ENCODE measurements at places on chromosomes 6 and 20.

DNA sequence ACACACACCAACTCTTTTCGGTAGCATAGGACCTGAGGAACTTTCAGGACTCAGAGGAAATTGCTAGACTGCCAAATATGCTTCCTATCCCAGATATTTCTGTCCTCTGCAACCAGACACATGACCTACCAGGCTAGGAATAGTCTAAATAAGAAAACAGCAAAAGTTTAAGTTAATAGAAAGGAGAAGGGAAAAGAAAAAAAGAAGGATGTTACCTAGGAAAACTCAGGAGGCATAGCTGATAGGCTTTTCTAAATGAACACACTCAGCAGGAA is 74.6 kb downstream of the MAP3K5 start:
- DNase-seq: no peak

GRCh38 chr20:58818586-58819285 is 32.0 kb downstream of the GNAS-AS1 start:
- no peak for DNase-seq

- peak; percentile 97 for DNase-seq
These were observed 649 bp upstream of the RGL2 start for GRCh38 chr6:33299237-33299944.

DNA sequence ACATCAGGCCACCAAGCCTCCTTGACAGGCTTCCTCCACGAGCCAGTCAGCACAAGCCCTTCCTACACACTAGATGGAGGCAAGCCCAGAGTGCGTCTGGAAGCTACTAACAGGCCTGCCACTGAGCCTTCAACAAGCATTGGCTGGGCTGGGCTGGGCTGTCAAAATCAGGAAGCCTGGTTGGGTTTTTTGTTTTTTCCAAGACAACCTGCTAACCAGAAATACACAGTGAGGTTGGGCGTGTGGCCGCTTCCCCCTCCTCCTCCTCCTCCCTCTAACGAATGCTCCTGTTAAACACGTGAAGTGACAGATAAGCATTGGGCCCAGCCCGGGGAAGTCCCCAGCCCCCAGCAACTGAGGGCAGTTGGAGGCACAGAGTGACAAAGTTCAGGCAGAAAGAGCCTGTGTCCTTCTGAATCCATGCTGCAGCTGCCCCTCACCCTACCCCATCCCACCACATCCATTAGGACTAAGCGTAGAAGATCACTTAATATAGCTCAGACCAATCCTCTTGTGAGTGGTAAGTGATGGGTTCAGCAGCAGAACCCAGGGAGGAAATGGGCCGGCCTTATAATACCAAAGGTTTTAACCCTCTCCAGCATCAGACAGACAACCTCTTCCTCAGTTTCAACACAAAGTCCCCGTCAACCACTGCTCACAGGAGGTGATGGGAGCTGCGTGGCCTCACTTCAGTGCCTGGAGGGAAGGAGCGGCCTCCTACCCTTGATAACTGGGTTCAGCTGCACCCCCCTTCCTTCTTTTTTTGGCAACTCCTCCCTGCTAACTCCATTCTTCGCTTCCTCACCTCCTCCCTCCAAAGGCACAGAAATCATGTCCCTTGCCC is 1.1 kb downstream of the NFATC2 start:
- peak; percentile 72 for DNase-seq

DNA sequence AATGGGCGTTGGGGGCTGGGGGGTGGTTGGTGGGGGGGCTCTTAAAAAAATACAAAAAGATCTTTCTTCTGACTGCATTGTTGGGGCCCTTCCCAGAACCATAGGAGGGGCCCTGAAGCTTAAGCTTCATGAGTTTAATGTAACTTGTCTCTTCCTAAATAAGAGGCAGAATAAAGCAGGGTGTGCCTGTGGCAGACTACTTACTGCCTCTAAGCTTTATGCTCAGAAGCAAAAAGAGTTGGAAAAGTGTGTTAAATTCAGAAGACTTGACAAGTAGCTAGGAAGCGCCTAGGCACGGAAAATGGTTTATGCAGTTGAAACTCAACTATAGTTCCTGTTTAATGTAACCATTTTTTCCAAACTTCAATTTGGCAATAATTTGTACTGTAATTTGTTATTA is 44.5 kb downstream of the TIAM2 start:
- DNase-seq: no peak

- DNase-seq: no peak
These were observed 77.2 kb downstream of the GCNT2 start for GRCh38 chr6:10598084-10598960.

DNA sequence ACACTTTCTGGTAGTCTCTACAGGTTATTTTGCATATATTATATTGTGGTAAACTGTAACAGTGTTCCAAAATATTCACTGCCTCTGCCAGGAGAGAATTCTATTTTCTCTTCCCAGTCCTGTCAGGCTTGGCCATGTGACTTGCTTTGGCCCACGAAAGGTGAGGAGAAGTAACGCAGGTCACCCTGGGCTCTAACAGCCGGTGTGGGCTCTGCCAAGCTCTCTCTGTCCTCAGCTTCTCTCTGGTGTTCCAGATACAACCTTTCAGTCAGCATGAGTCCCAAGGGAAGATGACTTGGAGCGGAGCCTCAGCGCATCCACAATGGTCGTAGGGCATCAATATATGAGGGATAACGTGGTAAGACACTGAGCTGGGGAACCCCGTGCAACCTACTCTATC is 113.0 kb upstream of the RREB1 start:
- no peak for DNase-seq

- DNase-seq: no peak
These were observed 73.6 kb upstream of the TIAM2 start for GRCh38 chr6:154921482-154921881.

- no peak for DNase-seq
These were observed 42.1 kb downstream of the HLA-DPB1 start for GRCh38 chr6:33117811-33118277.

- DNase-seq: no peak
These were observed 453.1 kb upstream of the SLC35B3 start for GRCh38 chr6:8888468-8888867.

GRCh38 chr6:37302086-37302686 is 44.2 kb upstream of the TMEM217 start:
- DNase-seq: no peak

DNA sequence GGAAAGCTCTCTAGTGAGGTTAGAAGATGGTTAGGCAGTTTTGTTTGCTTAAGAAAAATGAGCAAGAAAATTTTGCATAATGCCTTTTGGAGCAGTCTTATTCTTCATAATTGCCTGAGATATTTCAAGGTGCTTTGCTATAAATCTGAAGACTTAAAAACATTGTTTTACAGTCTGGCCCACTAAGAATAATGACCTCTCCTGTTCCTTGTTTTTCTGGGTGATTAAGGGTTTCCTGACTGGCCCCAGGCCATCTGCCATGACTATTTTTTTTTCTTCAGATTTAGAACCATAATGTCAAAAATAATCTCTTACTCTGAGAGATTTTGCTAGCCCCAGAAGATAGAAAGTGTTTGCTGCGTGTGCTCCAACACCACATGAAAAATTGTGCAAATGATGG is 72.3 kb upstream of the CENPW start:
- DNase-seq: no peak

DNA sequence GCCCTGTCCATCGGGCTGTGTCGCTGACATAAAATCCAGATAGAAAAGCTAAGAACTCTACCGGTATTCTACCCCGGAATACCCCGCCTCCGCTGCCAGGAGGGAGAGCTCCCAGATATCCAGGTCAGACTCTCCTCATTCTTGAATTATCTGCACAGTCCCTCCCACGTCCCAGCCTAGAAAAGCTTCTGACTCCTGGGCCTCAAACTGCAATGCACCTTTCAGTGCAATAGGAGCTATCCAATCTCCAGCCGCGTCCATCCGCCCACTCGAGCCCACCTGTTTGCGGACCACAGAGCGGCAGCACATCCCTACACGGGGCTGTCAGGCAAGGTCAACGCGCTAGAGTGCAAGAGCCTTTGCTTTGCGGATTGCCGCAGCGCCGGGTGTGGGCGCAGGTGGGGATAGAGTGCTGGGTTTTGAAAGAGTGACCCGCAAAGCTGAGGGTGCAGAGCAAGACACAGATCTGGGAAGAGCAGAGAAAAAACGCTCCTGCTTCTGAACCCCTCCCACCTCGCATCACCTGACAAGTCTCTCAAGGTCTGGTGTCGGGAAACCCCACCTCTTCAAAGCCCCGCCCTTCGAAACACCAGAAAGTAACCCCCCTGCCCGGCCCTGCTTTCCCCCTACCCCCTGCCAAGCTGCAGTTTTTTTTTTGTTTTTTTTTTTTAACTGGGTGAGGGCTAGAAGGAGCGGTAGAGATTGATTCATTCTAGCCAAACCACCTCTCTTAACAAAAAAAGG is 1.3 kb downstream of the TAPBP start:
- peak; percentile 63 for DNase-seq

- DNase-seq: no peak
These were observed 29.8 kb downstream of the ANKEF1 start for GRCh38 chr20:10064611-10065010.

GRCh38 chr20:37940858-37941257 is 37.9 kb downstream of the VSTM2L start:
- no peak for DNase-seq

- DNase-seq: no peak
These were observed 608.4 kb upstream of the AGPAT4 start for GRCh38 chr6:161882196-161882765.

- no peak for DNase-seq
These were observed 298.8 kb upstream of the FERMT1 start for GRCh38 chr20:6421321-6422248.

DNA sequence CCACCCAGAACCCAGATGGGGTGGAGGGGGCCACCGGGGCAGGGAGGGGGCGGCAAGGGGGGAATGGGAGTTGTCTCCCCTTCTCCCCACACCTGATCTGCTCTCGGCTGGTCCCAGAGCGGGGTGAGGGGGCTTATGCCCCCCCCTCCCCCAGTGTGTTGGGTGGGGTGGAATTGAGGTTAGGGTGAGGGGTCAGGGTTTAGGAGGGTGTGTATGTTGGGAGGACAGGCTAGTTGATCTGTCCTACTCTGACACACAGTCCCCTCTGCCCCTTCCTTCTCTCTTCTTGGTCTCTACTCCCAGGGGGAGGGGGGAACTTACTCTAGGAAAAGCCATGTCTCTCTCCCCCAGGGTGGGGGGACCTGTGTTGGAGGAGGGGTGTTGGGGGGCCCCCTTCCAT is 1.9 kb upstream of the ZBTB9 start:
- no peak for DNase-seq

GRCh38 chr20:63273635-63274380 is 1.2 kb downstream of the ARFGAP1 start:
- DNase-seq: no peak

GRCh38 chr6:105836889-105837288 is 249.2 kb upstream of the PRDM1 start:
- DNase-seq: no peak

DNA sequence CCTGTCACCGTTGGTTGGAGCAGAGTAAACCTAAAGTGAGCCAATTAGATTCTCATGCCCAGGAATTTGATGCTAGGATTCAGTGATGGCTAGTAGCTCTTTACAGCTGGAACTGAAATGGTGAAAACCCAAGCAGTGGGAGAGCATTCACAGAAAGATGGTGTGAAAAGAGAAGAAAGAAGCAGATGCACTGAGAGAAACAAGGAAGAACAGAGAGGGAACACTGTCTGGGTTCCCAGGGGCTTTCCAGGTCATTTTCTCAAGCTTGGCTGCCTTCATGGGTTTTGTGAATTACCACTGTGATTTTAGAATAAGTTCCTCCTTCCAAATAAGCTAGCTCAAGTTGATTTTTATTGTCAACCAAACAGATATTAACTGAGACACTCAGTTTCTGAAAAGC is 104.1 kb upstream of the AKIRIN2 start:
- no peak for DNase-seq

DNA sequence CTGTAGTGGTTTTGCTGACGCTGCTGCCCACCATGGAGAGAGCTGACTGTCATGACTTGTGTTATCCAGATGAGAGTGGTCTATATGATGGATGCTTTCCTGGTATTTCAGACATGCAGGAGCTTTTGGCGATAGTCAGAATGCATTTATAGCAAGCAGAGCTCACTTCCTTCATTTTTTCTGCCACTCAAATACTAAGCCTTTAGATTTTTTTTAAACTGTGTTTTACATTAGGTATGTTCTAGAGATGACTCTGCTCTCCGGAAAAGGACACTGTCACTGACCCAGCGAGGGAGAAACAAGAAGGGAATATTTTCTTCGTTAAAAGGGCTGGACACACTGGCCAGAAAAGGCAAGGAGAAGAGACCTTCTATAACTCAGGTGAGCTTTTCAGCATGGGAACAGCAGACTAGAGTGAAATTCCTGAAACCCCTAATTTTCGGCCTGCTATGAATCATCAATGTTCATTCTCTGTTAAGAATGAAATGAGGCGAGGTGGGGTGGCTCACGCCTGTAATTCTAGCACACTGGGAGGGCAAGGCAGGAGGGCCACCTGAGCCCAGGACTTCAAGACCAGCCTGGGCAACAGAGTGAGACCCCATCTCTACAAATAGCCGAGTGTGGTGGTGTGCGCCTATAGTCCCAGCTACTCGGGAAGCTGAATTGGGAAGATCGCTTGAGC is 98.6 kb upstream of the CLDN20 start:
- DNase-seq: no peak

DNA sequence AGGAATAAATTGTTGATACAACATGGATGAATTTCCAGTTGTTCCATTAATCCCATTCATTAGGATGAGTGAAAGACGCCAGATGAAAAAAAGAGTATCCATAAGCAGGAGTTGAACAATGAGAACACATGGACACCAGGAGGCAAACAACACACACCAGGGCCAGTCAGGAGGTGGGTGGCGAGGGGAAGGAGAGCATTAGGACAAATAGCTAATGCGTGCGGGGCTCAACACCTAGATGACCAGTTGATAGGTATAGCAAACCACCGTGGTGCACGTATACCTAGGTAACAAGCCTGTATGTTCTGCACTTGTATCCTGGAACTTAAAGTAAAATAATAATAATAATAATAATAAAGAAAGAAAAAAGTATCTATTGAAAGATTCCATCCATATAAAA is 11.1 kb downstream of the PCED1A start:
- DNase-seq: no peak

DNA sequence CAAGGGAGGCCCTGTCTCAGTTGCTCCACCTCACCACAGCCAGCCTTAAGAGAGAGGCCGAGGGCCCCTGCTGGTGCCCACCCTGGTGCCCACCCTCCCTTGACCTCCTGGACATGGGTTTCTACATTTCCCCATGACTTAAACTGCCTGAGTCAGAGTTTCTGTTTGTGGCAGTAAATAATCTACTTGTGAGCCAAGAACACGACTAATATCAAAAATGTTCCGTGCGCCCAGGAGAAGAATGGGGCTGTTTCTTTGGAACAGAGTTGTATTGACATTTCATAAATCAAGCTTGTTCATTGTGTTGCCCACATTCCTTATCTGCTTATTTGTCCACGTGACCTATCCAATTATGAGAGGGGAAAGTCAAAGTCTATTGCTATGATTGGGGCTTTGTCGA is 143.5 kb downstream of the ANKRD60 start:
- no peak for DNase-seq

GRCh38 chr20:45138561-45139300 is 14.5 kb upstream of the WFDC12 start:
- no peak for DNase-seq

DNA sequence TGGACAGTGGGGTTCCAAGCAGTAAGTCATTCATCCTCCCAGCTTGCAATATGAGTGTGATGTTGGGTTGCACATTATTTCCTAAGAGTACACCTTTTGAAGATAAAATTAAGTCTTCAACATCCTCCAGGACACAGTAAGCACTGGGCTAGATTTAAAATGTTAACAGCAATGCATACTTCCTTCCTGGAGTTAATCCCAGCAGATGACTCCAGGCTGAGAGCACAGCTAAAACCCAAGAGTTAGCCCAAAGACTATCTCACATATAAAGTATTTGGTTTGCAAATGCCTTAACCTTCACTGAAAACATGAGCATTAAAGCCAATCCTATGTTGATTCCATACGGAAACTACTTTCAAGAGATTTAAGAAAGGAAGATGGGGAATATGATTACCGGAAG is 69.2 kb downstream of the SLC23A2 start:
- DNase-seq: no peak

GRCh38 chr20:40274912-40275533 is 414.0 kb downstream of the MAFB start:
- DNase-seq: no peak

Data from eye (tissue), 1 donor.